Occipital lobe (tissue), 3 donors: ENCODE measurements at places on chromosomes 1 and 21. TPM values are rescaled to one million over a fixed set of nuclear protein-coding genes. Genes with fewer than 3 reads are reported as not detected.

- DNase-seq: peak; percentile 63
These were observed 800 bp downstream of the HIPK1 start for GRCh38 chr1:113929750-113930498.

GRCh38 chr1:27832762-27833161 is 2.2 kb downstream of the PPP1R8 start:
- DNase-seq: no peak

The SPRR2D gene
- not detected for total RNA-seq

The SLC16A4 gene
- 5.8 TPM for total RNA-seq

DNA sequence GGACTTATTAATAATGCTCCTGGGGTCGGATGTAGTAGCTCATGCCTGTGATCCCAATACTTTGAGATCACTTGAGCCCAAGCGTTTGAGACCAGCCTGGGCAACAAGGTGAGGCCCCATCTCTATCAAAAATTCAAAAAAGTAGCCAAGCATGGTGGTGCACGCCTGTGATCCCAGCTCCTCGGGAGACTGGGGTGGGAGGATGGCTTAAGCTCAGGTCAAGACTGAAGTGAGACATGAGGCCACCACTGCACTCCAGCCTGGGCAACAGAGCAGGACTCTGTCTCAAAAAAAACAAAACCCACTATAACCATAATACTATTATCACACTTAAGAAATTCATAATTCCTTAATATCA is 1.6 kb upstream of the DEGS1 start:
- DNase-seq: no peak
